NCI-H446 (cell line): ENCODE measurements at places on chromosomes 12 and 14.

GRCh38 chr12:94227066-94227465, 78.7 kb downstream of the PLXNC1 start:
- DNase-seq = no peak

- peak; percentile 96 for DNase-seq
Measured at GRCh38 chr14:36661506-36662257, at the start of gene PAX9. PAX9 (plus strand) TSS chr14:36661860; CDS start chr14:36662090, 230 bp downstream.

- peak; percentile 81 for DNase-seq
Measured at GRCh38 chr12:116276652-116277466, 634 bp downstream of the MED13L start.

GRCh38 chr14:55188686-55189295, 2.6 kb downstream of the DLGAP5 start:
- no peak for DNase-seq

GRCh38 chr14:56008150-56008549, 110.1 kb upstream of the PELI2 start:
- no peak for DNase-seq

GRCh38 chr14:88729159-88729558, 63.6 kb downstream of the EML5 start:
- no peak for DNase-seq

DNA sequence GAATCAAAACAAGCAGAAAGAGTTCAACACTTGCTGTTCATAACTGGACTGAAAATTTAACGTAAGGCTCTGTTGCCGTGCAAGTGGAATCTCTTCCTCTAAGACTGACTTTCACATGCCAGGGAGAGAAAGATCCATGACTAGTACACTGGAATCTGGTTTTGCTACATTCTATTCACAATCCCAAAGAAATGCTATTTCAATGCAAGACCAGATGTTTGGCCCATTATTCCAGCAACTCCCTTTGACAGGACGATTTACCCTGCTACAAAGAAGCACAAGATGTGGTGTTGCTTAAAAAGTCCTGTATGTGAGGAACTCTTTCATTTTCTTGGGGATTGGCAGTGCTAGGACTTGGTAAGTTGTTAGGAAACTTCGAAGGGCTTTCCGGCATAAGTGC, 17.4 kb downstream of the RFC5 start:
- DNase-seq = no peak

DNA sequence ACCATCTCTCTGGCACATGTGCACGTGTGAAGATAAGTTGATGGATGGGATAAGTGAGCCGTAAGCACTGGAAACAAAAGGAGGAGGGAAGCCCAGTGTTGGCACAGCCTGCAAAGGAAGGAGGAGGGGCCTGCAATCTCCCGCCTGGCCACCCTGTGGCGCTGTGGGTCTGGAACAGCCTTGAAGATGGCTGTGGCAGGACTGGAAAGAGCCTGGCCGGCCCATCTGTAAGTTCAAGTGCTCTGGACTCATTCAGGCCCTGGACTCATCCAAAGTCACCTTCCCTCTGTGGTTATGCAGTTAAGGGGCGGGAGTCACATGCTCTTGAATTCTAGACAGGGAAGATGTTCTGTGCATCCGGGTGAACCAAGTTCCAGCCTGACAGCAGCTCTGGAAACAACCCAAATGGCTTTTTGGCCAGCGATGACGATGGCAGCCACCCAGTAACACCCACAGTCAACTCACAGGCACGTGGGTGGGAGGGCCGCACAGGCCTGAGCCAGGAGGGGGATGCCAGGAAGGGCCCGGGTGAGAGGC, 50.4 kb downstream of the CHGA start:
- DNase-seq = peak; percentile 98

DNA sequence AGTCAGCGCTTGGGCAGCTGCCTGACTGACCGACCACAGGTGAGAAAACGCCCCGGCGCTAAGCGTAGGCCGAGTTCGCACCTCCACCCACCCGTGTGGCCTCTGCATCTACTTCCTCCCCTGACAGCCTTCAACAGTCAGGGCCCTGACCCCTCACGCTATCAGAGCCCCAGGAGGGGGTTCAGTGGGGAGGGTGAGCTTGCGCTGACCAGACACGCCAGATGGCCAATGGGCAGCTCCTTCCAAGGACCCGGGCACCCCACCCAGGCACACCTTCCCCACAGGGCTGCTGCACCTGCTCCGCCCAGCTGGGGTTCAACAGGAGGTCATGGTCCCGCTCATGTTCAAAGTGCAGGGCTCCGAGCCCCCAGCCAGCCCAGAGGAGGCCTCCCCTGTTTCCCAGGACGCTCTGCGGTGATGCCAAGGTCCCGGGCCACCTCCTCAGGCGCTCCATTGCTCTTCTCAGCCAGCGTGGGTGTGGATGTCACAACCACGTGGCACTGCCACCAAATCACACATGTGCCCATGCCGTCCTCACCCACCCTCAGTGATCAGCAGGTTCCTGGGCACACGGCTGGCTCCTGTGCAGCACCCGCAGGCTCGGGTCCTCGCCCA, 48.7 kb upstream of the BCL11B start:
- DNase-seq = no peak

DNA sequence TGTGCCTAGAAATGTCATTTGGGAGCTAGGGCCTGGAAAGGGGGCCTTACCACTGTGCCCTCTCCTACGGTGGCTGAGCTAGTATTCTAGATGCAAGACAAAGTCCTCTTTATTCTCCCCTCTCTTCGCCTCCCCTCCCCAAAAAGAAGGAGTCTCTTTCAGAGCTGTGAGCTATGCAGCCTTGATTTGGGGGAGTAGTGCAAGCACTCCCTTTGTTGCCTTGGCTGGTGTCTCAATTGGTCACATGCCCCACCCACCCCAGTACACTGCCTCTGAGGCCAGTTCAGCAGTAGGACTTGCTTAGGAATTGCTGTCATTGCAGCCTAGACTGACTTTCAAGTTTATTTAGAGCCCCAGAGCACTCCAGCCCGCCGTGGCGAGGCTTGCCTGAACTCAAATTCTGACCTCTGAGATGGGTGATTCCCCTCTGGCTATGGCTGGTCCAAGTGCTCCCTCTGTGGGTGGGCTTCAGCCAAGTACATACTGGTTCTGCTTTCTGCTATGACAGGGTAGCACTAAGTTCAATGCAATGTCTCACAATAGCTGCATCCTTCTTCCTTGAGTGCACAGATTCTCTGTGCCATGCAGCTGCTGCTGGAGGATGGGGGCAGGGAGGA, 37.0 kb upstream of the FBXO33 start:
- DNase-seq = no peak

DNA sequence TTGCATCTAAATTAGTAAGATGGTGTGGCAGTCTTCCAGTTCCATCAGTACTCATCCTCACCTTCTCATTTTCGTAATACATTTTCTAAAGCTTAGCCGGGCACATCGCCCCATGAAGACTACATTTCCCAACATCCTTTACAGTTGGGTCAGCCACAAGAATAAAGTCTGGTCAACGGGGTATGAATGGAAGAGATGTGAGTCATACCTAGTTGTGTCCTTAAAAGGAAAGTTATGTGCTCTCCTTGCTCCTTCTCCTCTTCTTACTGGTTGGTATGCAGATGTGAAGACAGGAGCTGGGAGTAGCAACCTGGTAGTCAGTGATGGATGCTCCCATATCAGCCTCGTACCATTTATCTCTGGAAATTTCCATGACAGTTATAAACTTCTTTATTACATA, 35.9 kb upstream of the EGLN3 start:
- DNase-seq = no peak

- peak; percentile 7 for DNase-seq
Measured at GRCh38 chr12:120971299-120972180, 6.8 kb upstream of the HNF1A start.

DNA sequence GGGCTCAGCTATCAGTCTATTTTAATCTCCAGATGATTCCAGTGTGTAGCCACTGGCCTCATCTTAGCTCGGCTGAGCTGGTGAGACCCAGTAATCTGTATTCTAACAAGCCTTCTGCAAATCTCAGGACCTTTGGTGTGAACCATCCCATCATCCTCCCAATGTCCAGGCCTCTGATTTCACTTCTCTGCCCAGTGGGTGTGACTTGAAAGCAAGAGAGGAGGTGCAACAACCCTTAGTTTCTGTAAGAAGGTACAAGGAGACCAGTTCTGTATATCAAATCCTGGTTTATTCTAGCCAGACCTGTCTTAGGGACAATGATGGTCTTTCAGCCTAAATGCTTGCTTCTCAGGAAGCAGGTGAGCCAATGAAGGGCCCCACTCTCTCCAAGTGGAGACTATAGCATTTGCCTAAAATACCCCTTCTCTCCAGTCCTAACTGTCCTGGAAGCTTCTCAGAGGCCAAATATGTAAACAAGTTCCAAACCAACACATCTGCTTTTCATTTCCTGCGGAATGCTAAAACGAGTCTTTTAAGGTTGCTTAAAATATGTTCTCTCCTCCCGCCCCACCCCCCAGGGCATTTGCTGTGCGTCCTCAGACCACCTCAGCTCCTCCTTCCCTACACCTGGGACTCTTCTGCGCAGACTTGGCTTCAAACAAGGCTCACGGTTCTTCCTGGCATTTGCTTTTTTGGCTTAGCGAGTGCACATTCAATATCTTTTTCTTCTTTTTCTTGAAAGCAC, 78.4 kb upstream of the FUT8 start:
- no peak for DNase-seq

DNA sequence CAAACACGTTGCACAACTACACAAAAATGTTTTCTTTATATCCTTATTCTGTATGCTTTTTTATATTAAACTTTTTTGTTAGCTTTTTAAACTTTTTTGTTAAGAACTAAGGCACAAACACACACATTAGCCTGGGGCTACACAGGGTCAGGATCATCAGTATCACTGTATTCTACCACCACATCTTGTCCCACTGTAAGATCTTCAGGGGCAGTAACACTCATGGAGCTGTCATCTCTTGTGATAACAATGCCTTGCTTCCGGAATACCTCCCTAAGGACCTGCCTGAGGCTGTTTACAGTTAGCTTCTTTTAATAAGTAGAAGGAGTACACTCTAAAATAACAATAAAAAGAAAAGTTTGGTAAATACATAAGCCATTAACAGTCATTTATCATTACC, 42.2 kb downstream of the PLEKHA5 start:
- no peak for DNase-seq

DNA sequence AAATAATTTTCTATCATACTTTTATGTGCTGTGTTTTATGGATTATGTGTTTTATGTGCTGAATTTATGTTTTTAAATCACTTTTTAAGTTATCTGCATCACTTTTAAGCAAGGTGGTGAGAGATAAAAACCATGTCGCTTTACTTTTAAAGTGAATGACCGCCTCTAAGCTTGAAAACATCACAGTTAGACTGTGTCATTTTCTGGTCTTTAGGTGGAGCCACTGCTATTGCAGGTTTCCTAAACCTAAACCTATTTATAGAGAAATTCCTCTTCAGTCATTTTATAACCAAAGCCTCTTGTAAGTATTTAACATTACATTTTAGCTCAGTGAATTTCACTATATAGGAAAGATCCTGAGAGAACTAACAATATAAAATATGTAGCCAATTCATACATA, 21.0 kb upstream of the MDM2 start:
- DNase-seq = no peak

DNA sequence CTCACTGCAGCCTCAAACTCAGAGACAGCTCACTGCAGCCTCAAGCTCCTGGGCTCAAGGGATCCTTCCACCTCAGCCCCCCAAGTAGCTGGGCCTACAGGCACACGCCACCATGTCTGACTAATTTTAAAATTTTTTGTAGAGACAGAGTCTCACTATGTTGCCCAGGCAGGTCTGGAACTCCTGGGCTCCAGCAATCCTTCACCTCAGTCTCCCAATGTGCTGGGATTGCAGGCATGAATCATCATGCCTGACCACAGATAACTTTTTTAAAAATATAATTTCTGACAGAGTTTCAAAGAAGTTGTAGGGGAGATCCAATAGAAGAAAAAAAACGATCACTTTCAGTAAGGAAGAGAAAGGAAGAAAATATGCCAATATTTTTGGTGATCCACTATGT, 189.7 kb upstream of the CDKN3 start:
- no peak for DNase-seq

DNA sequence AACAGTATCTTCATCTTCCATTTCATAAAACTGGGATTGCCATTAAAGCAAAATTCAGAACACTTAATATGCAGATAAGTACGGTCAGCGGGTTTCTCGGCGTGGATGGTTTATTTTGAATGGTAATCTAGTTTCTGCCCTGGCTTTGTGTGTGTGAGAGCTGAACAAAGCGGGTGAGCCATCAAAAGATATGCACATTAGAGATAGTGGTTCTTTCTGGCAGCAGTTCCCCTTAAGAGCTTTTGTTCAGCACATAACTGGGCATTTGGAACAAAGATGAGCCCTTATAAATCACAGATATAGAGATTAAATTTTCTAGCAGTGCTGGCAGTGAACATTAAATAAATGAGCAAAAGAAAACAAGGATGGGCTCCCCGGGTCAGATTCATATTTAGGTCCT, 207.5 kb downstream of the CALM1 start:
- DNase-seq = no peak

DNA sequence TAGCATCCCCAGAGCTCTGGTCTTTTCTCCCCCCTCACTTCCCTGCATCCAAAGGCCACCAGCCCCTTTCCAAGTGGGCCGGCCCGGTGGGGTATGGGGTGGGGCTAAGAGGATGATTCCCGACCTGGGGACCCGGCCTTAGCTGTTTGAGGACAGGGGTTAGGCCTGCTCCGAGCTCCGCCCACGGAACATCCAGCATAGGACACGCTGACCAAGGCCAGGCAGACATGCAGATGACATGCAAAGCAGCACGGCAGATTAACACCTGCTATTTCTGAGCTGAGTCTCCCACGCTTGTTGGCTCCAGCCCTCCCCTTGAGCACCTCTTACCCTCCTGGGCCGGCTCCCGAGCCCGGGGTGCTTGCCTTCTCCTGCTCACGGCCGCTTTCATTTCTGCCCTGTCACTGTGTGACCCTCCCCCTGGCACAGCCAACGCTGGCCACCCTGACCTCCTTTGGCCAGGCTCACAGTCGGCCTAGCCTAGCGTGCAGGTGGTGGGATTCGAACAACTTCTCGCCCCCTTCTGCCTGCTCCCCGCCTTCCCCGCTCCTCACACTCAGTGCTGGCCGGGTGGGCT, 40.2 kb downstream of the TEAD4 start:
- no peak for DNase-seq

- DNase-seq = no peak
Measured at GRCh38 chr14:60658211-60658690, 9.0 kb upstream of the SIX1 start.

DNA sequence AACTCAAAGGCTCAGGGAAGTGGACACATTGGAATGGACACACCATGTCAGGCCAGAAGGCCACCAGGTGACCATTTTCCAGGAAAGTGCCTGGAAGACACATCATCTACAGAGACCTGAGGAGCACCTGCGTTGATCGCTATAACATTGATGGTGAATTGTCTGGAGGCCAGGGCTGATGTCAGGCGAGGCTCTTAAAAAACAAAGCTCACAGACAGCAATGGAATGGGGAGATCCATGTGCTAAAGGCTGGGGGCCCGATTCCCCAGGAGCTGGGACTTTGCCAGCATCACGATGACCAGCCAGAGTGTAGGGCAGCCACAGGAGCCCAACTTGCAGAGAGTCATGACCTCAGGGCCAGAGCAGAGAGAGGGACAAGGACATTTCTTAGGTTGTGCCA, 30.3 kb downstream of the DIO3 start:
- no peak for DNase-seq
